ENCODE measurements at places on chromosomes 5 and 9. TPM values are rescaled to one million over a fixed set of nuclear protein-coding genes. Genes with fewer than 3 reads are reported as not detected.

DNA sequence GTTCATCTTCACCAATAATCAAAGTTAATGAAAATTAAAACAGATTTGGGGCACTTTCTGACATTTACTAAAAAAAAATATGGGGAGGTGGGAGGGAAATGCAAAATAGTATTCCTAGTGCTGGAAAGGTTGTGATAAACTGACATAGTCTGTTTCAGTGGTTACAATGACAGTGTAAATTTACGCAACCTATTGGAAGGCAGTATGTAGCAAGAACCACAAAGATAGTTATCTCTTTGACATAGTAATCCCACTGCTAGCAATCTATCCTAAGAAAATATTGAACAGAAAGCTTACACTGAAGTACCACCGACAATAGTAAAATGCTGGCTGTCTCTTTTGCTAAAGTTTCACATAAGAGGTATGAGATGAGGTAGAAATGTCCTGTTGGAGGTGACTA, 15.1 kb upstream of the EPB41L4B start:
- no peak for DNase-seq

GRCh38 chr5:119010206-119010605, 21.9 kb upstream of the DTWD2 start:
- no peak for DNase-seq

DNA sequence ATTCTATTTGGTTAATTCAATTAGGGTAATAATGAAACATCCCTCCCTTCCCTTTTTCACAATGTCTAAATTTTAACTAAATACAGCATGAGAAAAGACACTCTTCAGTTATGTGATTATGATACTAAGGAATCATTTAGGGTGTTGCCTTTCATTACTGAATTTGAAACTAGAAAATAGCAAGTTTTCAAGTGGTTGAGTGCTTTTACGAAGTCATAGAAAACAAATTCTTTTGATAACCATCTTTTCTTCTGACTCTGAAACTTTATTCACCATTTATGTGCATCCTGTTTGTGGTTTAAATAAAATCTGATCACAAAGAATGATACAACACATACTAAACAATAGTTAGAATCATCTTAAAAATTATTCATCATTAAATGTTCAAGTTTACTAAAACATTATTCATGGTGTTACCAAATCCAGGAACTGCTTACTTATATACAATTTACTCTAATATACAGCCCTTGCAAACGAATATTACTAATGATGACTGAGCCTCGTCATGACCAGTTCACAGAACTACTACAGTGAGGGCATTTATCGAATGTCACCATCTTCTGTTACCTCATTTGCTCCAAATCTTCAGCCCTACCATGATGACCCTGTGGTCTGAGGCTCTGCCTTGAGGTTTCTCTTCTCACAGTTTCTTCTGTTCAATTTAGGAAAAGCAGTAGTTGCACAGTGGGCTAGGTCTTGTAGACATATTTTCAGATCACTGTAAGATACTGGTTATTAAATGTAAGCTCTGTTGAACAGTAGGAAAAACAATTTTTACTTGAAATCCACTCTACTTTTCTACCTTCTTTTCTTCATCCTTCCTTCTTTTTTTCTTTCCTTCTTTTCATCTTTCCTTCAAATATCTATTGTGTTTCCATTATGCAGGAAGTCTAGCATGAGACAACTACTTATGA, 18.3 kb upstream of the IL9 start:
- DNase-seq: no peak

DNA sequence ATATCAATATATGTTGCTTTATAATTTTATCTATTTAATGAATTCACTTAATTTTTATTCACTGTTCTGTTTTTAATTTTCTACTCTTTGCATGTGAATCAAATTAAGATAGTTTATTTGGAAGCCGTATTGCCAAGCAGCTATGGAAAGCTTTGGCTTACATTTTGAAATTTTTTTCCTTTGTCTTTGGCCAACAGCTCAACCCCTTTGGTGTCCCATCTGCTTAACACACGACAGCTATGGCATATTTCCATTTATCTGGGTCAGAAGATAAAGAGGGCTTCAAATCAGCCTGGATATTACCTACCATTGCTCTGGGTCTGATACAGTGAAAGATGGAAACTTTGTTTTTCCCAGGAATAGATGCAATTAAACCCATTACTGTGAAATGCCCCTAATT, 201.0 kb downstream of the WDR70 start:
- no peak for DNase-seq

DNA sequence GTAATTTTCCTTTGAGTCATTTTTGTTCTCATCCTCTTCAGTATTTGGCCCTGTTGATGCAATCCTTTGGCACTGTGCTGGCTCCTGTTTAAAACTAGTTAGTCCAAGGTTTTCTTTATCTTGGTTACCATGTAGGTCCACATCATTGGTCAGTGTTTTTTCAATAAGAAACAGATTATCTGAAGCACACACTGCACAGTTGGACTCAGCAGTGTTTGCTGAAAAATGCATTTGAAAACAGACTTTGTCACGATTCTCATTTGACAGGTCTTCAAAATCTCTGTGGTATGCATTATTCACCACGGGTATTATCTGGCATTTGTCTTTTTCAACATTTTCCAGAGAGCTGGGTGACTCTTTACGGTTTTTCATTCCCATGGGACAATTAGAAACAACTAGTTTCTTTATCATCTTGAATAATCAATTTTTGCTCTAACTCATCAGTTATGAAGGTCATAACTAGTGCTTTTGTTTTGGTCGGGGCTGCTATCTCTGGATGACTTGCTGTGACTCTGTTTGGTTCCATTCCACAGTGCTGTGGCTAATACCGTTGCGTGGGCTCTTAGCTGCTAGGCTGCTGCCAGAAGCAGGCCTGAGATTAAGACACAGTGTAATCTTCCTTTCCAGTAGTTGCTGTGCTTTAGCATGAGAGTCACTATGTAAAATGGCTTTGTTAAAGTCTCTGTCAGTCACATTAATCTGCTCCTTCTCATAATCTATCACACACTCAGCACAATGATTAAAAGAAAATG, 36.2 kb downstream of the NUDT12 start:
- no peak for DNase-seq

GRCh38 chr5:120017513-120017912, 388.2 kb downstream of the FAM170A start:
- no peak for DNase-seq

DNA sequence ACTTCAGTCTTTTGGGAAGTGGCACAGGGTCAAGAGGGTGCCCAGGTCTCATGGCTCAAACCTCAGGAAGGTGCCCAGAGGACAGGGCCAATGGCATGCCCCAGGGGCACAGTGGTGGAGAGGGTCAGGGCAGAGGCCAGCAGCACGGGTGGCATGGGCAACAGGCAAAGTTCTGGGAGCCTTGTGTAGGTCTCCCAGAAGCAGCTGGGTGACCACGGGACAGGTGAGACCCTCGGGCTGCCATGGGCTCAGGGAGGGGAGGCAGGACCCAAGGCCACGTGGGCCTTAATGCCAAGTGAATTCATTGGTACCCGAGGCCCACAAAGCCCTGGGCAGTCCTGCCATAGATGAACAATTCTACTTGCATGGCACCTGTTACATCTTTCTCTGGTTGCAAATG, 72.4 kb upstream of the ADAMTS2 start:
- DNase-seq: no peak

DNM1 gene
- 49.0 TPM for polyA plus RNA-seq
